Pancreas (tissue), 10 donors: ENCODE measurements at places on chromosomes 12 and 14.

DNA sequence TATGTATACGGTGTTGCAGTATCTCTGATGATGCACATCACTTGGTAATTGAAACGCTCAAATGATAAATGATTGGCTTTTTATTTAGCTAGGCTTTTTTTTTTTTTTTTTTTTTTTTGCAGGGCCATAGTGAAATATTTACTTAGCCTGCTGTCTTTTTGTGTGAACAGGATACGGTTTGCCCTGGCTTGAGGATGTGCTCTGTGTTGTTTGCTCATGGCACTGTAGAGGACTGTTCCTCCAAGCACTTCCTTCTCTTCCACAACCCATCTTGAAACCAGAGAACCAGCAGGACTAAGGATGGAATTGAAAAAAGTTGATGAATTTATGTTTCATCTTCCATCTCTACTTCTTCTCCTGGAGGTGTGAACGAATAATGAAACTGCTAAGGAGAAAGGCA lies 15.5 kb upstream of the SSPN start:
- no peak for DNase-seq

DNA sequence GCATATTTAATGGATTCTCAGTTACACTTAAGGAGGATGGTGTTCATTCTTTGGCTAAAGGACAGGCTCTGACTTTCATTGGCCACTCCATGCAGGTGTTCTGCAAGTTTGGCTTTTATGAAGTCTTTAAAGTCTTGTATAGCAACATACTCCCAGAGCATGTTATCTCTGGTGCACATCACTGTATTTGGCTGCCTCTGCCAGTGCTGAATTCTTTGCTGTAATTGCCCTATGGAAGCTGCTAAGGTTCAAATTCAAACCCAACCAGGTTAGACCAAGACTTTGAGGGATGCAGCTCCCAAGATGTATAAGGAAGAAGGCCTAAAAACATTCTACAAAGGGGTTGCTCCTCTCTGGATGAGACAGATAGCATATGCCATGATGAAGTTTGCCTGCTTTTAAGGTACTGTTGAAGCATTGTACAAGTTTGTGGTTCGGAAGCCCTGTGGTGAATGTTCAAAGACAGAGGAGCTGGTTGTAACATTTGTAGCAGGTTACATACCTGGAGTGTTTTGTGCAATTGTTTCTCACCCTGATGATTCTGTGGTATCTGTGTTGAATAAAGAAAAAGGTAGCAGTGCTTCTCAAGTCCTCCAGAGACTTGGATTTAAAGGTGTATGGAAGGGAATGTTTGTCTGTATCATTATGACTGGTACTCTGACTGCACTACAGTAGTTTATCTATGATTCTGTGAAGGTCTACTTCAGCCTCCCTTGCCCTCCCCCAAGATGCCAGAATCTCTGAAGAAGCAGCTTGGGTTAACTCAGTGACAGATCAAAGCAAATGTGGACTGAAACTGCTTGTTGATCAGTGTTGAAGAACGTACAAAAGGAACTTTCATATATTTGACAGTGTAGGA lies 19.4 kb downstream of the TMEM116 start:
- DNase-seq: no peak

GRCh38 chr12:388541-389141 lies 479 bp downstream of the KDM5A start:
- no peak for DNase-seq

GRCh38 chr12:21337959-21338744 lies 3.4 kb upstream of the SLCO1A2 start:
- DNase-seq: no peak

- DNase-seq: no peak
These were observed 11.6 kb downstream of the RFX4 start for GRCh38 chr12:106594447-106594846.

- no peak for DNase-seq
These were observed 122.0 kb downstream of the RAD51B start for GRCh38 chr14:67941456-67942018.
